ENCODE measurements at places on chromosomes 5 and 9.
A peak's percentile ranks its signal among the peaks of the same experiment; 100 is the strongest.

- DNase-seq: no peak
Observed at GRCh38 chr5:176876506-176877431, 22.4 kb downstream of the HK3 start.

DNA sequence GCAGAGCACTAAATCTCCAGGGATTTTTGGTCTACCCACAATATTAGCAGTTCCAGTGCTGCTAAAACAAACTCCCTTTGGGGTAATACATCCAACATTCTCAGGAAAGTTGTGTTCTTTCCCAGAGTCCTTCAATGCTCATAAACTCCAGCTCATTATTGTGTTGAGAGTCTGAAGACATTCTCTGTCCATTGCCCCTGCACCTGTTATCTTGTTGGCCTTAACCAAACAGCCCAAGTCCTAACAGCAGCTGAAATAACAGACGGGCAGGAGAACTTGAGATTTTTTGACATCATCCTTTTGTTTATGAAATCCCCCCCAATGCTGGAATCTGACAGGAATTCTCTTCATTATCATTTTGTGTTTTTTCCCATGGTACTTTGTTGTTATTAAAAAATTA is 110.8 kb downstream of the PAPPA start:
- no peak for DNase-seq

- no peak for DNase-seq
Observed at GRCh38 chr9:78963911-78964310, 607.9 kb upstream of the TLE4 start.

GRCh38 chr5:66713998-66714397 is 117.8 kb downstream of the MAST4 start:
- no peak for DNase-seq

- DNase-seq: peak; percentile 66
Observed at GRCh38 chr9:136339173-136339957, 12.0 kb downstream of the GPSM1 start.

DNA sequence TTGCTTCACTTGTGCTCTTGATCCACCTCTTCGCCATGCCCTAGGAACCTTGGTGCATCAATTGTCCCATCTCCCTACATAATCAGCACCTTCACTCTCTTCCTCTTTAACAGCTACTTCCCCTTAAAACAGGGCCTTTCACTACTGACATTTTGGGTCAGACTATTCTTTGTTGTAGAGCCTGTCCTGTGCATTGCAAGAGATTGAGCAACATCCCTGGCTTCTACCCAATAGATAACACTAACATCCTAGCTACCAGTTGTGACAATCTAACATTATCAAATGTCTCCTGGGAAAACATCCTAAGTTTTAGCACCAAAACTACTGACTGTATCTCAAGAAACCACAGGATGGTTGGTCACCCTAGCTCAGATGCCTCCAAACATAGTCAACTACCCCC is 854.3 kb upstream of the DMAC1 start:
- no peak for DNase-seq

DNA sequence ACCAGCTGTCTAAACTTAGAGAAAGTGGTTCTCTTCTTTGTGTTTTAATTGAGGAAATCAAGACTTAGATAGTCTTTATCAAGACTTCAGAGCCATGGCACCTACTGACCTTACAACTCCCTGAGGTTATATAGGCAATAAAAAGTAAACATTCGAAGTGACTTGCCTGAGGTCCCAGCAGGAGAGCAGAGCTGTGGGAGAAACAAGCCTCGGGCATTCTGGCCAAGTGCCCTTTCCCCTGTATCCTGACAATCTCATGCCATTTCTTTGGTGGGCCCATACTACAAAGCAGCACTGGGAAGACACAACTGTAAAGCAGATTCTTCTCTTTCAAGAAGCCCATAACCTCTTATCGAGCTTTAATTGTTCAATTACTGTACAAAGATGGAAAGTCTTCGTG is 23.1 kb downstream of the FREM1 start:
- no peak for DNase-seq

DNA sequence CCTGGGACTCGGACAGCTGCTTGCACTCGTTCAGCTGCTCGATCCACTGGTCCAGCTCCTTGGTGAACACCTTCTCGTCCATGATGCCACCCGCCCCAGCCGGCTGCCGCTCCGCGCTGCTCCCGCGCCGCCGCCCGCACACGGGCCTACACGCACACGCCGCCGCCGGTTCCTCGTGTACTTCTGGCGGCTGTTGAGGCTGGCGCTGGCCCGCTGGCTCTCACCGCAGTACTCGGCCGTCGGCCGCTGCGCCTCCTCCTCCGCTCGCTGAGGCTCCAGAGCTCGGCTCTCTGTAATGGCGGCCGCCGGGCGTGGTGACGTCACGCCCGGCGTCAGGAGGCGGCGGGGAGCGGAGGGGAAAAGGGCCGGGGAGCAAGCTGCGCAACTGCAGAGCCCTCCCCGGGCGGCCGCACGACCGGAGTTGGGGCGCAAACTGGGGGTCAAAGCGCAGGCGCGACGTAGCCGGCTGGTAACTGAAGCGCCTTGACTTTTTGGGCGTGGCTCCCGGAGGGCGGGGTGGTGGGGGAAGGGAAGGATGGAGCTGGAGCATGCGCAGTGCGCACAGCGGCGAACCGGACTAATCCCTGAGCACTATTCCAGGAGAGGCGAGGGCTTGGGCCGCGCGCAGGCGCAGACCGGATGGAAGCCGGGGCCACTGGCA is at the start of gene PPP2CA:
TSS of gene PPP2CA (minus strand) at position 294 of the 661 bp plus-strand sequence. CDS start at position 82, 212 bp downstream.
- peak; percentile 95 for DNase-seq

DNA sequence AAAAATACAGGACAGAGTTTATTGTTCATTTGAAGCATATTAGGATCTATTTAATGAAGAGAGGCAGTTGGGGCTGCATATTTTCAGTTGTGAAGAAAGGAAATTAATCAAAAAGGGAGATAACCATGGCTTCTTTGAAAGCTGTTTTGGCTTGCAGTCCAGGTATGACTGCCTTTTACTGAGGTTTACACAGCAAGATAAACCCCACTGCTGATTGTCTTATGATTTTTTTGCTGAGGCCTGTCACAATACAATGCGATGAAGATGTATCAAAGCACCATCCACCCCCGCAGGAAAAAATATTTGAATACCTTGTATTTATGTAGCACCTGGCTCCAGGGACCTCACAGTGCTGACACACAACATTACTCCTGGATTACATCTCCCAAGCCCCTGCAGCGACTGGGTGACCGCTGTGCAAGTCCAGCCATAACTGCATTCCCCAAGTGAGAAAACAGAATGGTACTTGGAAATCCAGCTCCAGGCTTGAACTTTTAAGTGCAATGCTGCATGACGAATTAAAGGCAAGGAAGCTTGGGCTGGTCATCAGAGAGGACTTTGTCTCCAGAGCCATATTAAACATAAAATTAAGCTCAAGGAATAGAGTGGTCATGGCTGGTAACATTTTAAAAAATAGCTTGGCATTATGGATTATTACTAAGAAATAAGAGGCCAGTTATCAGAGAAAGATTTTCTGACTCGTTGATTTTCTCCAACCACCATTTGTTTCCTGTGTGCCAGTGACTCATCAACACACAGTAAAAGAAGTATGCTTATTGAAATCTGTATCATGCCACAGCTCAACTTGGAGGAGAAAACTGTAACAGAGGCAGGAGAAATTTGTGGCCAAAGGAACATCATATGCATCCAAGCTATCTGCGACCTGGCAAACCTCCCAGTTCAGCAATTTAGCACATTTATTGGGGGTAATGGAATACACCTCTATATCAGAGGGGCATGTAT is 374.2 kb downstream of the MAN2A1 start:
- DNase-seq: peak; percentile 8

DNA sequence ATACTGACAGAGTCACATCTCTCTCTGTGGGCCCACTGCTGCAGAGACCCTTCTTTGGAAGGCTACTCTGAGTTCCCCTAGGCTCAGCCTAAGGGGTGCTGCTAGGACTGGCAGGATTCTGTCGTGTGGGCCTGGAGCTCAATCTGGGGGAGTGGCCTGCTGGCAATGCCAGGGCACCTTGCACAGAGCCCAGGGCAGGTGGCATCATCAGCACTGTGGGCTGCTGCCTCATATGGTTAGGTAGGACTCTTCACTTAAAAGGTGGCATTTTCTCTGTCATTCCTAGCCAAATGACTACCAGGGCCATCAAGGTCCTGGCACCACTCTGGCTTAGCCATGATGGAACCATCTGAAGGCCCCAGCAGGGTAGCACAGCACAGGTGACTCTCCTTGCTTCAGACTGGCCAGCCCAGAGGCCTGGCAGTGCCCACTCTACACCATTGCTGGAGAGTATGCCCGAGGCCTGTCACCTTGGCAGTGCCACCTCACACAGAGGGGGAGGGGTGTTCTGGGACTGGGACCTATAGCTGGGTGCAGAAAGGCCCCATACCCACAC is 21.9 kb downstream of the PITX1 start:
- DNase-seq: no peak

- no peak for DNase-seq
Observed at GRCh38 chr5:127599320-127599719, 49.6 kb upstream of the CTXN3 start.

GRCh38 chr5:138824924-138825863 is 49.9 kb downstream of the LRRTM2 start:
- DNase-seq: peak; percentile 7

DNA sequence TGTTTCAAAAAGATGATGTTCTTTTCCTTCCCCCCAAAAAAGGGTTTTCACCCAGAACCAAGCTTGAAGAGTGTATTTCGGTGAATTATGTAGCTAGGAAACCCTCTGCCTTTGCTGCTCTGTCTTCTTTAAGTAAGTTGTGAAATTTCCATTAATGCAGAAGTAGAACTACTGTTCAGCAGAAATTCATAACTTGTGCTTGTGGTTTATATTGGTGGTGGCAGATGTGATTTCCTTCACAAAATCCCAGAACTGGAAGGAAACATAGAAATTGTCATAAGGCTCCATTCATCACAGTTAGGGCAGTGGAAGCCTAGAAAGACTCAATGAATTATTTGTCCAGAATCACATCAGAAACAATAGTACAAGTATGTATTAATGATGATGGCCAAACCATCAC is 42.1 kb upstream of the DAB2 start:
- DNase-seq: no peak

DNA sequence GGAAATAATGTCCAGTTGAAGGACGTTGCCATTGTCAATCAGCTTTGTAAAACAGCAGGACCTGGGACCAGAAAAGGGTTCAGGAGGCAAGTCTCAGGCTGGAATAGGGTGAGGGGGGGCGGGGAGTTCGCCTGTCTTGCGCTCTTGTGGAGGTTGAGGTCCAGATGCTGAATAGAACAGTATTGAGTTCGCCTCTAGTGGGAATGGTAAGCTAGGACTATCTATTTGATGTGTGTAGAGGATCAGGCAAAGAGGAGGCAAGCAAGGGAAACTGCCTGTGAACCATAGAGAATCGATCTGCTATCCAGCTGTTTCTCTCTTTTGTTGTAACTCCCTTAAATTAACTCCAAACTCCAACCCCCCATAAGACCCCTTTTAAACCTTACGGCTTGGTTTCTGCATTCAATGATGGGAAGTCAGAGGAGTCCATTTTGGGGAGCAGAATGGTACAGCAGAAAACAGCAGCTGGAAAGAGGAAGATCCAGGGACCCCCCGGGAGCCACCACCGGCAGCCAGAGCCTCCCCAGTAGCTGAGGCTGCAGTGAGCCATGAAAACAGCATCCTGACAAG is 133.7 kb downstream of the SLC28A3 start:
- no peak for DNase-seq

Data from COLO829 (cell line).